ENCODE measurements at places on chromosomes 5 and 9.

GRCh38 chr5:141780952-141781781, 97.0 kb downstream of the PCDH1 start:
- DNase-seq, result no peak

DNA sequence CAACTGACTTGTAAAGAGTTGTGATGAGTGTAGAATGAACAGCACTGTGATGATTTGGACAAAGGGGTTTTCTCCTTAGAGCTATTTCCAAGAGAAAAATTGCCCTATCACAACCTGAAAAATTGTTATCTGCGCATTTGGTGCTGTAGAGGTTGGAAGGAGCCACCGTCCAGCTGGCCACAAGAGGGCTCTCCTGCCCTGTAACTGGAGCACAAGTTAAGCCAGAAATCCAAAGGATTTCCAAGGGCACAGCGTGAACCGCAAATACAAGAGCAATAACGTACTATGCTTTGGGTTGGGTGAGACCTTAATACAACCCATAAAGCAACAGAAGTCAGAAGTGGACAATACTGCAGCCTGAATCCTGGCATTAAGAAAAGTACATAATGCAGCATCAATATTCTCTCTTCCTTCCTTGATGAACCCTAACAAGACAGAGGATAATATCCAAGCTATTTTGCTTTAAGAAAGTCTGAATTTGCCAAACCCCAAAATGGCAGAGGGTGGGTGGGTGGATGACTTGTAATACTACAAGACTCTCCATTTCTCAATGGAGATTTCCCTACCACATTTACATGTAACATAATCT, 56.8 kb upstream of the SMIM32 start:
- DNase-seq, result no peak

- DNase-seq, result no peak
These were observed 7.1 kb downstream of the CDKN2B start for GRCh38 chr9:22002038-22002437.

DNA sequence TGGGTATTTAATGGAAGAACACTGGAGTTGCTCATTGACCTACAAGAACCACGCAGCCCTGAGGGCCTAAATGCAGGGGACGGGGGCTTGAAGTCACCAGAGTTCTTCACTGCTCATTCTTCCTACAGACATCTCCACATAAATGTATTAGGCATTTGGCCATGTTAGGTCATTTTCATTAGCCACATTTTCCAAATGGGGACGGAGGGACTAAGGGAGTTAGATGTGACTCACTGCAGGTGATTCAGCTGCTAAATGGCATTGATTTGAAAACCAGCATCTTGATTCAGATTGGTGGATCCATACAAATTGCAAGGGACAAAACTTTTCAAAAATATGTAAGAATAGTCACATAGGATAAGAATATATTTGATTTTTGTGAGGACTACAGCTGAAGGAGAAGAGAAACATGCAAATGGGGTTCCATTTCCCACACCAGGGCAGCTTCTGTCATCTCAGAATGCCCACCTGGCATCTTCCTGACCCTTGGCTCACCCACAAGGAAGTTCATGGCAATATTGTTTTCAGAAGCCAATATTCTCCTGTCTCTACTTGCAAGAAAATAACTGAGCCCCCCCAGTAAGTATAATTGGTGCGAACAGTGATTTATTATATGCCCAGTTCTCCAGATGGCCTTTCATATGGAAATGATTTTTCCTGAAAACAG, 264.8 kb downstream of the DOCK8 start:
- no peak for DNase-seq

GRCh38 chr9:137838576-137838975, 39.0 kb upstream of the CACNA1B start:
- DNase-seq, result no peak

DNA sequence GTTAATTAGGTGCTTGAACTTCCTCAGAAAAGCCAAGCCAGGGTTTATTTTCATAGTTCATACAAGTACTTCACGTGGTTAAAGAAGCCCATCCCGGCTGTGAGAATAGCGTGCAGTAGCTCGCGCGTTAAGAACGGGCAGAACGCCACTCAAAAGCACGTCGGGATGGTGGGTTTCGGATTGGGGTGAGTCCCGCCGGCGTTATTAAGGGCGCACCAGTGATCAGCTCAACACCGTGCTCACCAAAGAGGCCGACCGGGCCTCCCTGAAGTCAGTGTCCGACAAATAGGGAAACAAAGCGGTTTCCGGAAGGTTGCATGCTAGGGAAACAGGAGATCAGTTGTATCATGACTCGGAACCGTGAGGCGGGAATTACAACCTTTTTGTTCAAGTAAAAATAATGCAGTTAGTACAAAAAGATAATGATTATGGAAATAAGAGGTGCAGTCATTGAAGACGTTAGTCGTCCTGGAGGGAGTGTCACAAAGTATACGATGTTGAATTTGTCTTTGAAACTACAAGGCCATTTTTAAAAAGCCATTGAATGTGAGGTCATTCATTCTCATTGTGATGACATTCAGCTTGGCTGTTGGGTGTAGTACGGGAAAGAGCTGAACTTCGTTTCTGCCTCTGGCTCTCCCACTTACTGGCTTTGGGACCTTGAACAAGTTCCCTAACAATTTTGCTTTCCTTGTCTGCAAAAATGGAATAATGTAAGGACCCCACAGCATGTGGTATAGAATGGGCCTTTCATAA, 992 bp downstream of the SETD9 start:
- no peak for DNase-seq

- no peak for DNase-seq
These were observed 235.0 kb downstream of the ACTL7B start for GRCh38 chr9:108620767-108621166.

- no peak for DNase-seq
These were observed 55.1 kb upstream of the SLC1A1 start for GRCh38 chr9:4435197-4435596.

DNA sequence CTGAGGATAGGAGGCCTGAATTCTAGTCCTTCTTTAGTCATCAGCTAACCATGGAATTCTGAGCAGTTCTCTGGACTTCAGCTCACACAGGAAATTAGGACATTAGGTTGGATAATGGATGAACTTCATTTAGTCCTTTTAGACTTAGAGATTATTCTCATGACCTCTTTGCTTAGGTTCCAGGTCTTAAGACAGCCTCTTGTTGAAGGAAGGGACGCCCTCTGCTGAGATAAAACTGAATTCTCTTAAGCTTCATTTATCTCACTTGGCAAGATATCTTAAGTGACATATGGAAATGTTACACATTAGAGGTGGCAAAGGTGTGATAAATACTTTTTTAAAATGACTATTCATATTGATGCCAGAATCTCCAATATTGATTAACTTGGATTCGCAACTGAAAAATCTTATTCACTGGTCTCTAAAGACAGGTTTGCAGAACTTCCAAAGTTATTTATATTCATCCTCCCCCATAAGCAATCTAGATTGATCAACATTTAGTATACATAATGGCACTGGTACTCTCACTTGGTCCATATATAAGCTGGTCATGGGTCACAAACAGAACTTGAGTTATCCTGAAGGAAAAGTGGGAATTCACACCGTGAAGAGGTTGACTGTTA, 16.9 kb upstream of the ZNF366 start:
- DNase-seq, result no peak

DNA sequence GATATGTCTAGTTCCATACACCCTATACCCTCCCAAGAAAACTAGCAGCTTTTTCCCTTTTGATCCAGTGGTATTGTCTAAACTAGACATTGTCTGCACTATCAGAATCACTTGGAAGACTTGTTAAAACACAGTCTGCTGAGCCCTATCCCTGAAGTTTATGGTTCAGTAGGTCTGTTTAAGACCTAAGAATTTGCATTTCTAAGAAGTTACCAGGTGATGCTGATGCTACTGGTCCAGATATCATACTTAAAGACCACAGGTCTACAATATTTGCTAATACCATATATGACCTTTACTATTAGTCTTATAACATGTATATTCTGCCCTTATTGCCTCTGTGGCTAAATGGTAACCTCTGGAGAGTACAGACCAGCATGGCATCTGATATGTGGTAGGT, 23.3 kb downstream of the SKIC3 start:
- no peak for DNase-seq

DNA sequence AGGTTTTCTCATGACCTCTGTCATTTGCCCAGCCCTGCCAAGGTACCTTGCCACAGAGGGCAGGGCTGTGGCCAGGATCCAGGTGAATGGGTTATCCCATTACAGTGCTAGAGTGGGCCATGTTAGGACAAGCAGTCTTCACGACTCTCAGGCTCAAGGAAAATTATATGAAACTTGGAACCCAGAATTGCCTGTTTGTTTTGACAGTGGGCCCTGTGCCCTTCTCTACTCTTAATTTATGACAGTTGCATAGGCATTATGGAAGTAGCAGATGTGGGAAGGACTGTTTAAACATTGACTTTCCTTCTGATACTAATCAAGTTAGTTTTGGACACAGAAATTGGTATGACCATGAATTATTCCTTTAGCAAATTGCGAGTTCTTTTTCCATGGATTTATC, 41.7 kb downstream of the ITGA2 start:
- DNase-seq, result no peak

DNA sequence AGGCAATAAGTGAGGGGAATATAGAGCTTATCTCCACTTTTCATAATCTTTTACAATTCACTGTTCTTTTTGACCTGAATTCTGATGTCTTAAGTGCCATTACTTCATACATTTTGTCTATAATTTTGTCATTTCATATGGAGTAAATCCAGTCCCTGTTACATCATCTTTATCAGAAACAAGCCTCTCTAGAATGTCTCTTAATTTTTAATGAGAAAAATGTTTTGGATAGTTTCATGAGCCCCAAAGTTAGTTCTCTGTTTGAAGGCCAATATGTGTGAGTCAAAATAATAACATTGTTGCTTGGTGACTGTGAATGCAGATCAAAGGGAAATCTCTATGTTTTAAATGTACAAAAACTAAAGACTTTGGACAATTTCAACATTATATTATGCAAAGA, 329.6 kb upstream of the ARRDC3 start:
- DNase-seq, result no peak

DNA sequence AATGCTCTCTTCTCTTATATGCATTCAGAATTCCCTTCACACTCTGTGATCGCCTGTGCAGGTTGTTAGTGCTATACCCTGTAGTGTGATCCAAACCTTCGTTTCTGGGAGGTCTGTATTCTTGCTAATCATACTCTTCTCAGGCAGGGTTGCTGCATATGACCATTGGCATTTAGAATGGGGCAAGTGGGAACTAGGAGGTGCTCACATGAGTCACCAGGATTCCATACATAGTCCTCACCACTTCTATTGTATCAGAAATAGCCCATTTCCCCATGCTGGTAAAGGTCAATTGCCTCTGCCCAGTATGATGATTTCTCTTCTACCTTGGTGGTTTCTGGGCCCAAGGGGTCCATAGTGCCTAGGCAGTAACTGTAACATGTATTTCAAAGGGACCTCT, 443.5 kb upstream of the CDH6 start:
- DNase-seq, result no peak

GRCh38 chr5:135106610-135107471, 72.8 kb upstream of the PITX1 start:
- no peak for DNase-seq

GRCh38 chr9:126379661-126380360, 53.2 kb downstream of the MVB12B start:
- no peak for DNase-seq

DNA sequence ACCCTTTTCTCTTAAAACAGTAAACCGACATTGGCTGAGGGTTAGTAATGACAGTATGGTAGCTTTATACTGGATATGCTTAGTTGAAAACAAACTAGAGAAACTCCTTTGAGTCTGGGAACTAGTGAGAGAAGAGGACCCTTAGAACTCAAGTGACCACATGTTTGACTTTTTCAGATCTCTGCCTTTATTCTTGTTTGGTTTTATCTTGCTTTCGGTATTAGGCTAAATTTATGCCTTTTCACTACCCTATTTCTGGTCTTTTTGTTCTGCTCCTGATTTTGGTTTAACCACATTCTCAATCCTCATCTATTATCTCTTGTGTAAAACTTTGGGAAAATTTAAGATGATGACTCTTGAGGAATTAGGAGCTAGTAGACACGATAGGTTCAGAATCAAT, 11.0 kb downstream of the SNAPC3 start:
- no peak for DNase-seq

DNA sequence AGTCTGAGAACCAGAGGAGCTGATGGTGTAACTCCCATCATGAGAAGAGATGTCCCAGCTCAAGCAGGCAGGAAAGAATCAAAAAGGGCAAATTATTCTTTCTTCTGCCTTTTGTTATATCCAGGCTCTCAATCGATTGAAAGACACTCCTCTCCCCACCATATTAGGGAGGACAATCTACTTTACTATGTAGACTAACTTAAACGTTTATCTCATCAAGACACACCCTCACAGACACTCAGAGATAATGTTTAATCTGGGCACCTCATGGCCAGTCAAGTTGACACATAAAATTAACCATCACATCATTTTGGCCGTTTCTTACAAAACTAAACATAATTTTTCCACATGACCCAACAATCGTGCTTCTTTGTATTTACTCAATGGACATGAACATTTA, 534.3 kb upstream of the RORB start:
- DNase-seq, result no peak

DNA sequence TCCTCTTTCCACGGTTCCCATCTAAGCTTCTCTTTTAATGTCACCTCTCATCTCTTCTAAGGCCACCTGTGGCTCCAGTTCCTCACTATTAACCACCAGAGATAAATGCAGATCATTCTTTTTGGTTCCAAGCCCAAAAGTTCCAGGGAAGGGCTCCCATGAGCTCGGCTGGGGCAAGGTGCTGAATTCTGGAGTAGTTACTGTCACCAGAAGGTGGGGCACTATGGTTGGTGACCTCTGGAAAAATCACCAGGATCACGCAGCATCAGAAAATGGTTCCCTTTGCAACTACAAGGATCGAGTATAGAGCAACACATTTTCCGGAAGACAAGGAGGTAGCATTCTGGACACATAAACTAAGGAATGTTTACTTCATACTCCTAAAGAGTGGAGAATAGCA, 528.7 kb upstream of the DAP start:
- no peak for DNase-seq

- DNase-seq, result no peak
These were observed 270.2 kb downstream of the ELAVL2 start for GRCh38 chr9:23555851-23556250.

GRCh38 chr9:69131682-69132081, 42.4 kb upstream of the TJP2 start:
- no peak for DNase-seq

GRCh38 chr9:132055756-132056155, 23.9 kb downstream of the MED27 start:
- no peak for DNase-seq

DNA sequence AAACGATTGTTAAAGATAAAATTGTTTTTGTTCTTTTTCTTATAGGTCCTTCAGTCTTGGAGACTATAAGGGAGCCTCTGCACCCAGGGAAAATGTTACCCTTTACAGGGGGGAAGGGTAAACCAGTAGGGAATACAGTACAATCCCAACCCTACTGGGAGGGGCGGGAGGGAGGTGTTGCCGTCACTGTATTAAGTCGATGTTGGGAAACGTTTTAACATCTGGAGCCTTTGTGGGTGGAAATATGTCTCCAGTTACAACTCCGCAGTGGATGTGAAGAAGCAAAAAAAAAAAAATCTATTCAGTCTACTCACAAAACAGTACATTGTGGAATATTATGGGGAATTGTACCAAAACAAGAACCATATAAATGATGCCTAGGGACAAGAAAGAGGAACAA, 47.2 kb upstream of the FCHO2 start:
- no peak for DNase-seq

GRCh38 chr5:138946241-138946623, 71.1 kb upstream of the LRRTM2 start:
- DNase-seq, result no peak

GRCh38 chr5:89827359-89827758, 582.2 kb downstream of the CETN3 start:
- DNase-seq, result no peak
